ENCODE measurements at places on chromosomes 3 and 15.

DNA sequence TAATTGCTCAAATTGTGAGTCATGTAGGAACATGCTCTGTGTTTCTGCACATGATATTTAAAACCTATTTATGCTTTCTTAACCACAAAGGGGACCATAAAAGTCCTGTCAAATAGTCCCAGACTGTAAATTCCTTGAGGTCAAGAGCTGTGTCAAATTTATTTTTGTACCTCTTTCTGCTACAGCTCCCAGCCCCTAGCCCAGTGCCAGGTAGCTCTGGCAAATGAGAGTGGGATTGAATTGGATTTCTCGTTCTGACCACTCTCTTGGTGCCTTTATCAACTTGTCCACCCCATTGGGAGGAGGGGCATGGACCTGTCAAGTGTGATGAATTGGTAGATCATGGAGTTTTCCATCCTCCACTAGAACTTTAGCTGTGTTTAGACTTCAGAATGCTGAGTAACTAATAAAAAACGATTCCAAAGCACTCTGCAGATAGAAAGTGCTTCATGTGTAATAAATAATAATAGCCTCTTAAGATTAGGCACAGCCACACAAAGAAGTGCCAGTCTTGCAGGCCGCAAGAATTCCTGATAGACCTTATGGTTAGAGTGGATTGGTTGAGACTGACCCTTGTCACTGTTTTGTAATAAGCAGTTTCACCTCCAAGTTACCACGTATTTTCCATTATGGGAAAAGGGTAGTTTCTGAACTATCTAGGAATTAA lies 120.4 kb downstream of the LPP start:
- DNase-seq, result no peak

- no peak for DNase-seq
Measured at GRCh38 chr3:43953814-43954692, 263.3 kb downstream of the ABHD5 start.

DNA sequence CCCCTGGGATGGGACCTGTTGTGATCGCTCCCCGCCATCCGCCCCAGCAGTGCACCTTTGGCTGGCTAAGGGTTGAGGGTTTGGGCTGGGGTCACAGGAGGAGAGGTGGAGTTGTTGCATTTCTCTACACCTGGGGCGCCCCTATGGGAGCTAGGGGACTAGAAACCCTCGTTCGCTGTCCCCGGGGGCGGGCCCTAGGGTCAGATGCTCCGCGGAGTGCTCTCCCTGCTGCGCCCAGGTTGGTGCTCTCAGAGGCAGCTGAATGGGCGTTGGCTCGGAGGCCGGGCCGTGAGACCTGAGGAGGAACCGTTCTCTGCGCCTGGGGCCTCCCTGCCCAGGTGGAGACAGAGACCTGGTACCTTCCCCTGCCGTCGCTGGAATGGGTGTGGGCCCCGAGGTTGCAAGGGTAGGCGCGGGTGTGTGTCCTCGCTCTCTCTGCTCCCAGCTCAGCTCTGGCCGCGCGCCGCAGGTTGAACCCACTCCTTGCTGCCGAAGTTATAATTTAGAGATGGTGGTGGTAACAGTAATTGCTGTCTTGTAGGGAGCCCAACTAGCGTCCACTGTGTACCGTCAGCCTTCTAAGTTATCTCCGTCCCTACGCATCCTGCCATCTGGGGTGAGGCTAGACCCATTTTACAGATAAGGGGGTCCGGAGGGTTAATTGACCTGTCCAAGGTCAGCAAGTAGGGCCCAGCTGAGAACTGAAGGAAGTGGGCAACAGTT lies 965 bp downstream of the FLNB start:
- peak; percentile 64 for DNase-seq

GRCh38 chr3:159803459-159803858 lies 185.2 kb upstream of the IL12A start:
- no peak for DNase-seq

DNA sequence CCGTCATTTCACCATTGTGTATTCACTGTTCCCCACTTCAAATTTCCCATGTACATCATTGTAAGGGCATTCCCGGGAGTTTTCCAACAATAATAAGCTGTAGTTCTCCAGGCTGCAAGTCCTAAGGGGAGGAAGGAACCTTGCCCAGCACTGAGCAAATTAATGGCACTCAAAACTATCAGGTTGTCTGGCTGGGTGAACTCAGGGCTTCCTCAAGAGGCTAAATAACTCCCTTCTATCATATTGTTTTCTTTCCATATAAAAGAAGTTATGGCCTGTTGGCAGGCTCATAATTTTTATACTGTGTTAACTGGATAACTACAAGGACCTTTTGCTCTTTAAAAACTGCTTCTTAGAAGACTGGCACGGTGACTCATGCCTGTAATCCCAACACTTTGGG lies 71.4 kb downstream of the SEMA6D start:
- no peak for DNase-seq

GRCh38 chr3:21859124-21860081 lies 108.4 kb upstream of the ZNF385D start:
- no peak for DNase-seq

DNA sequence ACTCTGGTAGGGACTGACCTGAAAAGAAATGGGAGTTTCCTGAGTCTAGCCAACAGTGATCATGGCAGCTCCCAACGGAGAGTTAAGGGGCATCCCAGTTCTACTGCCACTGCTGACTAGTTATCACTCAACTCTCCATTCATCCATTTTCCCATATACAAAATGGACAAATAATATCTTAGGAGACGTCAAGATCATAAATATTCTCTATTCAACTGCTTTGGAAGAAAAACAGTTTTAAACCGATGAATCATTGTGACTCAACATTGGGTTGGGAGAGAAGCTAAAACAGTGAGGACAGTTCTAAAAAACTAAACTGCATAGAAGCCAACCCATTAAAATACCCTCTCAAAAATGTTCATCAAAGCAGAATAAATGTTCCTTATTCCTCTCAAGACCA lies 57.6 kb upstream of the CHRM5 start:
- no peak for DNase-seq

GRCh38 chr3:100984308-100984707 lies 8.9 kb downstream of the ABI3BP start:
- no peak for DNase-seq

GRCh38 chr3:141422961-141423582 lies 54.8 kb downstream of the ZBTB38 start:
- DNase-seq, result no peak

DNA sequence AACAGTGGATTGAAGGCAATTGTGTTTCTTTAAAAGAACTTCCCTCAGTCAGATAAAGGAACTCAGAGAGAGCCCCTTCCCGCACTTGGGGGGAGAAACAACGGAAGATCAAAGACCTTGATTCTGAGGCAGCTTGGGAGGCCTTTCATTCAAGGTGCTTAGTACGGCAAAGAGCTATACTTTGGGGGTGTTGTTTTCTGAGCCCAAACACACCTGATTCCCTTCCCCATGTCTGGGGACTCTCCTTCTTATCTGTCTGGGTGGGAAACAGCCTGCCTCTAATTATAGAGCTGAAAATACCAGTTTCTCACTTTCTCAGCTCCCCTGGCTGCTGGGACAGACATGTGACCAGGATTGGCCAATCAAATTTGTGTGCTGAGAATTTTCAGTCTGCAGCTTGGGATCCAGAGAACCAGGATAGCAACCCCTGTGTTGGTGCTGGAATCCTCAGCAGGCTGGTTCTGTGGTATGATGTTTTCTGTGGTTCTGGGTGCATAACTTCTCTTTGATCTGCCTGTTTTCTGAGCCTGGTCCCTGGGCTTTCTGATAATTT lies 19.4 kb upstream of the IQCF6 start:
- no peak for DNase-seq

GRCh38 chr3:173473237-173473636 lies 75.7 kb downstream of the NLGN1 start:
- DNase-seq, result no peak

GRCh38 chr3:61268644-61269043 lies 17.4 kb upstream of the FHIT start:
- DNase-seq, result no peak

GRCh38 chr3:198080521-198081384 lies 120.7 kb downstream of the LMLN start:
- DNase-seq, result peak; percentile 79

DNA sequence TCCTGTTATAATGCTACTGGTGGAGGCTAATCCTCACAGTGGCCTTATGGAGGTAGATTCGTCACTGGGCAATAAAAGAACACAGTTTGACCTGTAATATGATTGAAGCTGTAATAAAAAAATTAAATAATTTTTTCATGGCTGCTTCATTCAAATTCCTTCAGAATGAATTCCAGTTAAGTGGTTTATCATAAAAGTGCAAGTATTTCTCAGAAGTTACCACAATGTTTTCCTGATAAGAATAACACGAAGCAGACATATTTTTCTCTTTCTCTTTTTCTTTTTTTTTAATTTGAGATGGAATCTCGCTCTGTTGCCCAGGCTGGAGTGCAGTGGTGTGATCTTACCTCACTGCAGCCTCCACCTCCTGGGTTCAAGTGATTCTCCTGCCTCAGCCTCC lies 15.6 kb downstream of the B4GALT4 start:
- no peak for DNase-seq

- DNase-seq, result peak; percentile 73
Measured at GRCh38 chr3:125437631-125438435, 62.7 kb upstream of the ZNF148 start.

DNA sequence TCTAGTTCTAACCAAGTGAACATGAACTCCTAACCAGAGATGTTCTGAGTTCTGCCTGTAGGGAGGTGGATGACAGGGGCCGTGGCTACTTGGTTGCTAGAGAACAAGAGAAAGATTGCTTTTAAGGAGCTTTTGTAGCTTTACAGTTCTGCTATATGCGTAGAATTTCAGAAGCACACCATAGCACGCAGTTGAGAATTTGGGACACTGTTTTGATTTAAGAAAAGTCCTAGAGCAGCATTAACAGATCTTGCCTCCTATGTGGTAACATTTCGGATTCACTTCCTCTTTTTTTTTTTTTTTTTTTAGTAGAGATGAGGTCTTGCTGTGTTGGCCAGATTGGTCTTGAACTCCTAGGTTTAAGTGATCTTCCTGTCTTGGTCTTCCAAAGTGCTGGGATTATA lies 181.7 kb downstream of the TCF12 start:
- DNase-seq, result no peak

DNA sequence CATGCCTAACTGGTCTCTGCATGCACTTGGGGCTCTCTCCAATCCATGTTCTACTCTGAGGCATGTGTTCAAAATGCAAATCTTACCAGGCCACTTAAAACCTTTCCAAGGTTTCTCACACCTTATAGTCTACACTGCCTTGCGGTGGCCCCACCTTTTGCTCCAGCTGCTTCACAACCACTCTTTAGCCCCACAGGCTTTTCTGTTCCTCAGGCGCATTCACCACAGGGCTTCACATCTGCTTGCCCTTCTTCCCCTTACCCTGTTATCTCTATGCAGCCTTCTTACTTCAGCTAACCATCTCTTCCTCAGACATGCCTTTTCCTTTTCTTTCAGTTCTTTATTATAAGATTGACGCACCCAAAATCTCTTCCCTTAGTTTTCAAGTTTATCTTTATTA lies 37.8 kb downstream of the MINDY4B start:
- DNase-seq, result no peak

DNA sequence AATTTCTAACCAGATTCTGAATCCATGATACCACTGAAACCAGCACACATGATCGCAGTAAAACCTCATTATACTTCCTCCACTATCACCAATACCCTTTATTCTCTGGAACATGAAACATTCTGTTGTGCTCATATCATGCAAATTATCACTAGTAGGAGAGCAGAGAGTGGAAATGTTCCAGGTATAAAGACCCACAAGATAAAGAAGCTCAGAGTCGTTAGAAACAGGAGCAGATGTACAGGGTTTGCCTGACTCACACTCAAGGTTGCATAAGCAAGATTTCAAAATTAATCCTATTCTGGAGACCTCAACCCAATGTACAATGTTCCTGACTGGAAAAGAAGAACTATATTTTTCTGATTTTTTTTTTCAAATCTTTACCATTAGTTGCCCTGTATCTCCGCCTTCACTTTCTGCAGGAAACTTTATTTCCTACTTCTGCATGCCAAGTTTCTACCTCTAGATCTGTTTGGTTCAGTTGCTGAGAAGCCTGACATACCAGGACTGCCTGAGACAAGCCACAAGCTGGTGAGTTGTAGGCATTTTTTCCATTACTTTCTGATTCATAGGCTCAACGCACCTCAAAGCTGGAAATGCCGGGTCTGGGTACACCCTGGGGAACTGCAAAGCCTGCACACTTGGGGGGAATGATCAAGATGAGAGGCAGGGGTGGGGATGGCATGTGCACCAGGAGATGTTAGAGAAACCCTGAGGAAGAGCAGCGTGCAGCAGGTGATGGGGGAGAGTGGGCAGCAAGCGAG lies at the start of gene CCR2:
TSS of gene CCR2 (plus strand) at position 465 of the 764 bp plus-strand sequence. CDS start 3,417 bp downstream, outside the sequence.
- DNase-seq, result peak; percentile 23

DNA sequence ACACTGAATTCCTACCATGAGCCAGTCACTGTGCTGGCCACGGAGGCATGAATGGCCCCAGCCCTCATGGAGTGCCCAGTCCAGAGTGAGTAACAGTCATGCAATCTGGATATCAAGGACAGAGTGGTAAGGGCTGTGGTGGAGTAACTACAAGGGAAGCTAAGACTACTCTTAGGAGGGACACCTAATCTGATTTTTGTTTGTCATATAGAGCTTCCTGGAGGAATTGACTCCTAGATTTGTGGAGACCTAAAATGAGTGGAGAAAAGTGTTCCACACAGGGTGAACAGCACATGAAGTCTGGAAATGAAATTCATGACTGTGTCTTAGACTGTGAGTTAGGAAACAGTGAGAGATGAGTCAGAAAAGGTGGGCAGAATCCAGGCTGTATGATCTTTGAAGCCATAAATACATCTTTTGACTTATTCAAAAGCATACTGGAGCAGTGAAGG lies 219.9 kb downstream of the NFKBIZ start:
- no peak for DNase-seq

DNA sequence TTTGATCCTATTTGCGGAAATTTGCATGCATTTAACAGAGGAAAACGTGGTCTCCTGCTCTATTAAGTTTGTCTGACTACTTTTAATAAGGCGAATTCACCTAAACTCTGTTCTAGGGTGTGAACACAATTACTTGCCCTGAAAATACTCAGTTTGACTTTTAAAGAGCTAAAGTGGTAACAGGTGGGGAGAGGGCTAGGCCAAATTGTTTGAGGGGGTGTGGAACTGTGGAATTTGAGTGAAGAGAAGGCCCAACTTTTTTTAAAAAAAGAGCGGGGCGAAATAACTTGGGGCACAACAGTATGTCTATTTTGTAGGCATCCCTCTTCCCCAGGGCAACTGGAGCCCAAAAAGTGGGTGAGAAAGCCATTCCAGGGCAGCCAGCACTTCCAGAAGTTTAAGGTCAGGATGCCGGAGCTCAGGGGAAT lies 580 bp upstream of the FXR1 start:
- DNase-seq, result no peak
